ENCODE measurements at places on chromosomes 3 and 15.

DNA sequence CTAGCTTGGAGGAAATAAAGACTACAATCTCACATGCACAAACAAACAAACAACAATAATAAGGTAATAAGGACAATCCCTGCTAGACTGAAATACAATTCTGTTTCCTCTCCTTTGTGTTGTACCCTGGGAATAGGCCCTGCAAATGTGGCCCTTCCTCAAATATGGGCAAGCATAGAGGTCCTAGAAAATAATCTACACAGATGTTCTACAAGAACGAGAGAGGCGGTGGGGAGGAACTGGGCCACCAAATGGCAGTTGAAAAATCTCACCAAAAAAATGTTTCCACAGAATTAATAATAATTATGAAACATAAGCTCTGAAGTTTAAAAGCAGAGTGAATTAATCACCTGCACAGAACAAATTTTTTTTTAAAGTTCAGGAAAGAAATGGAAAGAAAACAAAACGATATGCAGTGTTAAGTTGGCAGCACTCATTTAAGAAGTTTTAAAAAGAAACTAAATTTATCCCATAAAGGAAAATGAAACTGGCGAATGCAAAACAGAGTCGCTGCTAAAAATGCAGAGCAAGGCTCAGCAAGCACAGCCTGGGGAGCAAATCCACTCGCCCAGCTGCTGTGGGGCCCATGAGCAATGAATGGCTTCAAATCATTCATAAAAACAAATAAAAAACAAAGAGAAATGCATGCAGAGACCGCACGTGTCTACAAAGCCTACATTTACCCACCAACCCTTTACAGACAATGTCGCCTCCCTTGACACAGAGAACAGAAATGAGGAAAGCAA, 475.4 kb downstream of the OCA2 start:
- no peak for DNase-seq

- DNase-seq, result no peak
Observed at GRCh38 chr3:100602506-100603444, 6.6 kb upstream of the ADGRG7 start.

DNA sequence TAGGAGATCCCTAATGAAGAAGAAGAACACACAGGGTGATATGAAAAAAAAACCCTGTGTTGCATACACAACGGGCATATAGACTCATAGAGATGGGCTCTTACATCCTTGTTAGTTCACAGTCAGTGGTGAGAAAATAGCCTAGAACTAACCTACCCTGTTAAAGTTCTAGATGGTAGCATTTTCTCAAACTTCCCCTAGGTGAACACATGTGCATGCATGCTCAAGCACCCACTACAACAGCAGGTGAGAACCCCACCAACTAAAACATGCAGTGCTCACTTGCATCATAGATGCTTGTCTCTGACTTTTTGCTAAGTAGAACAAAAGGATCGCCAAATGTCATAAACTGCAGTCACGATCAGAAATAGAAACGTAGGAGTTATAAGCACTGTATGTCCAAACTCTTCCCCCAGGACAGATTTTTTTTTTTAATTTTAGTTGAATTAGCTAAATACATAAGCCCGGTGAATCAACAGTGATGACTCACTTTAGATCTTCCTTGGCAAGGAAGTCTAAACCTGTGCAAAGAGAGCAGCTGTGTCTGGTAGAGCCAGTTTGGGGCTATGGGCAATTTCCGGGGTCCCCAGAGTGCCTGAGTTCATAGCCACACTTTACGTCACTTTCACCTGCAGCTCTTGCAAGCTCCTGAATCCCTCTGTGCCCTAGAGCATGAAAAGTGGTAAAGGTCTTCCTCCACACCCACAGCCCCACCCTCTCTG, 96.2 kb upstream of the SEMA6D start:
- no peak for DNase-seq

GRCh38 chr3:75015280-75015679, 400.8 kb upstream of the CNTN3 start:
- DNase-seq, result no peak

DNA sequence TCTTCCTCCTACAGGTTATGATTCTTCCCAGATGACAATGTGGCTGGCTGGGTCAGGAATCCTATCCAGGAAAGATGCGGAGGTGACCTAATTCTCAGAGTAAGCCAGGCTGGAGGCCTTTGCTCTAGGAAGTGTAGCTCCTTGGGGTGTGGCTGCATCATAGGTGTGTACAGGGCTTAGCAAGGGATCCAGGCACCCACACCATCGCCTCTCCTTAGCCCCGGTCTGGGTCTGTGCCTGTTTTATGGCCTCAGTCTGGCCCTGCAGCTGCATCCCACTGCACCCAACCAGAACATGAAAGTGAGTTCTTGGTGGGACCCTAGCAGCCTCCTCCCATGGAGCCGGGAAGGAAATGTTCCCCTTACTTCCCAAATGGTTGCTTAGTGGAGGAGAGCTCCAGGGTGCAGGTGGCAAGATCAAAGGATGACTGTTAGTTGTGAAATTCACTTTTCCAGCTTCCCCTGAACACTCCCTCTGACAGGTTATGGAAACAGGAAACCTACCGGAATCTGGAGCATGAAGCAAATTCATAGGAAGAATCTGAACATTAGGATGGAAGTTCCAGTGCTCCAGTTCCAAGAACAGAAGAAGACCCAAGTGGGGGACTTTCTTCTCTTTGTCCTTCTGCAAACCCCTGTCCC, 2.7 kb upstream of the AMOTL2 start:
- no peak for DNase-seq

DNA sequence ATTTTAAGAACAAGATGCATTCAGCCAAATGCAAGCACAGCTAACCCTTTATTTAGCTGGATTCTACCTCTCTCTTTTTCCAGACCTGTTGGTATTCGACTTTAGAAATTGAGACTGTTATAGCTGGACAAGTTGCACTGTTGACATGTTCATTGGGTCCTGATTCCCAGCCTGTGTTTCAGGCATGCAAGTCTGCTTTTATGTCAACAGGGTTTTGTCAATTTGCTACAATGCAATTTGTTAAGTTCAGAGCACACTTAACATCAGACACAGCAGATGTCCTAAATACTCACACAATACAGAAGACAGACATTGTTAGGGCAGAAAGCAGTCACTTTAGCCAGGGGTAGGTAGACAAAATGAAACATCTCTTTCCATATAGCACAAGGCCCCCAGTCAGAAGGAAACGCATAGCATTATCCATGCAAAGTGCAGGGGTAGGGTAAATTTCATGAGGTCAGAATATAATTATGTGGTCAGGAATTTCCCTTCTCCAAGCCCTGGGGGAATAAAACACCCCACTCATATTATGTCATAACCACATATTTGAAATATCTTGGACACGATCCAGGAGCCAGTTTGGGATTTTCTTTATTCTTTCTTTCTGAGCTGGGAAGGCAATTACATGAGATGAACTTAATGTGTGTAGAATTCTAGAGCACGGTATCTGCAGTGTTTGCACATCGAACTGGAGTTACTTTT, 504.1 kb downstream of the NTRK3 start:
- no peak for DNase-seq

GRCh38 chr3:89098964-89099585, 8.3 kb upstream of the EPHA3 start:
- DNase-seq, result peak; percentile 28

All from activated naive CD8-positive, alpha-beta T cell treated with anti-CD3 and anti-CD28 coated beads for 36 hours (primary cell).